Sciatic nerve (tissue), 2 donors: ENCODE measurements at places on chromosomes 2 and 18.

- no peak for DNase-seq
Measured at GRCh38 chr2:154537024-154537423, 161.5 kb upstream of the KCNJ3 start.

DNA sequence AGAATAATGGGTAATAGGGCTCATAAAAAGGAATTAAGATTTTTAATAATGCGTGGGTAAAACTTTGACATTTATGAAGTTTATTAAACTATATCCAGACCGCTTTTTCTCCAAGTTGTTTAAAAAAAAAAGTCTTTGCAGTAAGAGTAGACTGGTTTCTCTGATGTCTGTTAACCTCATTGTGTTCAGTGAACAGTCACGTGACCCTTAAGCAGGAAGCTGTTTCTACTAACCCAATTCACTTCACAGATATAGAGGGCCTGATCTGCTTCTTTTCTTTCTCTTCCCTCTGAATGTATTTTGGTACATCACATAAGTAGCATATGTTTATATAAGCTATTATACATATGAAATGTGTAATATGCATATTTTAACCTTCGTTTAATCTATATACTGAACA, 1011.3 kb upstream of the CELF4 start:
- no peak for DNase-seq

DNA sequence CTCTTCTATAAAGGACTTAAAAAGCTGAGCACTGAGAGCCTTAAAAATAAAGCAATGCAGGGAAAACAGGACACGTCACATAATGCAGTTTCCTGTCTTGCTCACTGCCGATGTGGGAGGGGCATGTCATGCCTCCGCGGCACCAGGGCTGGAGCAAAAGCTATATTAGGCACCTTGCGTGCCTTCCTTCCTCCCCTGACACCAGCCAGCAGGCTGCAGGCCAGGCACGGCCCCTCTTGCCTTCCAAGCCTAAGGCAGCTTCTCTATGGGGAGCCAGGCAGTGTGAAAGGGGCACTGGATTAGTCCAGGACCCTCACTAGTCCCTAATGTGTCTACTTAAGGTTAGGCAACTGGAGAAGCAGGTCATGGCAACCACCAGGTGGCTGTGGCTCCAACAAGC, 26.3 kb downstream of the MRPL35 start:
- DNase-seq, result no peak

DNA sequence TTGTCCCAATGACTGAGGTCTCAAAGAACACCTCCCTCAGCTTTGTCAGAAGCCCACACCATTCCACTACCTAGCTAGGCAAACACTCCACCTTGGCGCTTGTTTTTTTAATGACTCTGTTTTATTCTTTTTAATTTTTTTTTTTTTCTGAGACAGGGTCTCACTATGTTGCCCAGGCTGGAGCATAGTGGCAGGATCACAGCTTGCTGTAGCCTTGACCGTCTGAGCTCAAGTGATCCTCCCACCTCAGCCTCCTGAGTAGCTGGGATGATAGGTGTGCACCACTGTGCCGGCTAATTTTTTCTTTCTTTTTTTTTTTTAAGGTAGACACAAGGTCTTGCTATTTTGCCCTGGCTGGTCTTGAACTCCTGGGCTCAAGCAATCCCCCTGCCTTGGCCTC, 101.9 kb downstream of the SLC25A12 start:
- no peak for DNase-seq

- peak; percentile 61 for DNase-seq
Measured at GRCh38 chr18:3411854-3412268, 38.1 kb upstream of the TGIF1 start.

- DNase-seq, result no peak
Measured at GRCh38 chr2:179991344-179991743, 15.8 kb downstream of the CWC22 start.

DNA sequence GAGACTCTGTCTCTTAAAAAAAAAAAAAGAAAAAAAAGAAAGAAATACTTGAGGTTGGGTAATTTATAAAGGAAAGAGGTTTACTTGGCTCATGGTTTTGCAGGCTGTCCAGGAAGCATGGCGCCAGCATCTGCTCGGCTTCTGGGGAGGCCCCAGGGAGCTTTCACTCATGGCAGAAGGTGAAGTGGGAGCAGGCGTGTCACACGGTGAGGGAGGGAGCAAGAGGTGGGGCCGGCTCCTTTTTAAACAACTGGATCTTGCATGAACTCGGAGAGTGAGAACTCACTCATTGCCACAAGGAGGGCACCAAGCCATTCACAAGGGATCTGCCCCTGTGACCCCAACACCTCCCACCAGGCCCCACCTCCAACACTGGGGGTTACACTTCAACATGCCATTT, 30.6 kb downstream of the CYP26B1 start:
- DNase-seq, result no peak

DNA sequence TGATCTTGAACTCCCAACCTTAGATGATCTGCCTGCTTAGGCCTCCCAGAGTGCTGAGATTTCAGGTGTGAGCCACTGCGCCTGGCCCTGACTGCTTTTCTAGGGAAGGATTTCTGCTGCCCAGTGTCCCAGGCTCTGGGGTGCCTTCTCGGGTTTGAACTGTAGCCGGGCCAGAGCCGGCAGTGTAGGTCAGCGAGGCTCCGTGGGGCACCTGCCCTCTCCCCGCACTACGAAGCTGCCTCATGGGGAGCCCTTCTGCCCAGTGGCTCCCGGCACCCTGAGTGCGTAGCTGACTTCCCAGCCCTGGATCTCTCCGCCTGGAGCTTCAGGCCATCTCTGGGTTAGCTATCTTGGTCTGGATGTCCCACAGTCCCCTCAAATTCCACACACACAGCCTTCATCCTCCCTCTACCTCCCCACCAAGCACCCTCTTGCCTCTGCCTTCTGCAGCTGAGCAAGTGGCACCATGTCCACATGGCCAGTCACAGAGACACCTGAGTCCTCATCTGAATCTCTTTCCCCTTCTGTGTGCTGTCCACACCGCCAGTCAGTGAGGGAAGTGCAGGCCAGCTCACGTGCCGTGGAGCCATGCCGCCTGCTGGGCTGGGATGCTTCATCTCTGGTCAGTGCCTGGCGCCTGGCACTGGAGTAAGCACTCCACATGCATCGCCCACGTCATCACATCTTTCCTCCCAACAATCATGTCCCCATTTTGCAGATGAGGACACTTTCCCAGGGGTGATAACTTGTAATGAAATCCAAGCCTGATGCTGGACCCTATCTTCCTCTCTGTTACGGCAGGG, 69.2 kb downstream of the EDAR start:
- no peak for DNase-seq

GRCh38 chr2:223979730-223980396, 22.6 kb downstream of the MRPL44 start:
- no peak for DNase-seq
